CD4-positive, alpha-beta T cell treated with Interleukin-12 subunit alpha and Interleukin-12 subunit beta, for 1 hour (primary cell): ENCODE measurements at places on chromosomes 1 and 21.

- no peak for DNase-seq
Measured at GRCh38 chr1:205970486-205970885, 27.2 kb upstream of the SLC26A9 start.

- DNase-seq, result no peak
Measured at GRCh38 chr21:20852866-20853265, 145.3 kb upstream of the NCAM2 start.

DNA sequence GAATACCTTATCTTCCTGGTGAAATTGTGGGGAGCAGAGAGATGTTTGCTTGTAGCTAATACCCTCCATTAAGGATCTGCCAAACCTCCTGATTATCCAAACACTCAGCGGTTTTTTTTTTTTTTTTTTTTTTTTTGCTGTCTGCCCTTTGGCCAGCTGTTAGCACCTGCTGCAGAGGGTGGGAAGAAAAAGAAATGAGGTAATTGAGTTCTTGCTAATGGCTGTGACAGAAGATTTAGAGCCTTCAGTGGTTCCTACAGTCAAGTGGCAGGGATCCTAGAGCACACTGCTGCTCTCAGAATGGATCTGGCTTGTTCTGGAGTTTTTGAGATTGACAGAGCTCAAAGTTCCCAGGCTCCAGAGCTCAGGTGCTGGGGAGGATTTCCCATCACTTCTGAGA lies 342.5 kb downstream of the DISC1 start:
- no peak for DNase-seq

- no peak for DNase-seq
Measured at GRCh38 chr1:166174108-166174507, 7.3 kb upstream of the FAM78B start.

DNA sequence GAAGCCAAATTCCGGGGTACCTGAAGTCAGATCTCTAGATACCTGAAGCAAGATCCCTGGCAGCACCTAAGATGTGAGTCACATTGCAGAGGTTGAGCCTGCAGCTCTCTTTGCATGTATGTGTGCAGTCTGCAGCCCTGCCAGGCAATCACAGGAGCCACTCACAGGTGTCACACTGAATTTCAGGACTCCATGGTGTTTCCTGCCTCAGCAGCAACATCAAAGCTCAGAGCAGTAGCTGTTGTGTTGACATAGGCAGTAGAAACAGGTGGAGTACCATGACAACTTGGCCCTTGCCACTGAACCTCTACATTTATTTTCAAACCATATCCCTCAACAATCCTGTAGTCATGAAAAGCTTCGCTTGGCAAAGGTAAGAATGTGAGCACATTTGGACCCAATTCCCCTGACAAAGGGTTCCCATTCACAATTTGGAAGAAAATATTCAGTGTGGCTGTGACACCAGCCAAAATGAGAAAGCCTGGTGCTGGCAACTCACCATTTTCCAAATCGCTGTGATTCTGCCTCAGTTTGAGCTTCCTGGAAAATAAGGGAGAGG lies 419.8 kb upstream of the NFIA start:
- no peak for DNase-seq

DNA sequence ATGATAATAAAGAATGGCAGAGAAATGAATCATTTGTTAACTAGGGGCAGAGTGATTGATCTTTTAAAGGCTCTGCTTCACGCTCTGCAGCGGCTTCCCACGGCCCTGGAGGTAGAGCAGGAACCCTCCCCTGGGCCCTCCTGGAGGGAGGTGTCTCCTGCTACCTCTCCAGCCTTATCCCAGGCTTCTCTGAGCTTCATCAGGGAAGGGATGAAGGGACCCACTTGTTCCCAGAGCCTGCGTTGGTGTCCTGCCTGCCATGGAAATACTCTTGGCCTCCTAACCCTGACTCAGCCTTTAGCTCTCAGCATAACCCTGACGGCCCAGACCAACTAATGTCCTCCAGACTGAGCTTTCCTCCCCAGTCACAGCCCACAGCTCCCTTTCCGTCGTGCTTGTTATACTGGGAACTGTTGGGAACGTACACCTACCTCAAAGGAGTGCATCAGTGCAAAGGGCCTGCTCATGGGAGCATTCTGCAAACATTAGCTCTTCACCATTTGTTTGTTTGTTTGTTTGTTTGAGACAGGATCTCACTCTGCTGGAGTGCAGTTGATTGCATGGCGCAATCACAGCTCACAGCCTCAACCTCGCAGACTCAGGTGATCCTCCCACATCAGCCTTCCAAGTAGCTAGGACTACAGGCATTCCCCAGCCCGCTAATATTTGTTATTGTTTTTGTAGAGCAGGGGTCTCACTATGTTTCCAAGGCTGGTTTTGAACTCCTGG lies 17.4 kb upstream of the HNRNPU start:
- no peak for DNase-seq

- no peak for DNase-seq
Measured at GRCh38 chr1:21537932-21538630, 28.9 kb downstream of the ALPL start.

- DNase-seq, result no peak
Measured at GRCh38 chr1:155177918-155178281, 4.3 kb downstream of the TRIM46 start.

GRCh38 chr1:245264226-245264625 lies 109.4 kb downstream of the KIF26B start:
- DNase-seq, result no peak

GRCh38 chr1:211876851-211877590 lies 46.5 kb upstream of the LPGAT1 start:
- no peak for DNase-seq

DNA sequence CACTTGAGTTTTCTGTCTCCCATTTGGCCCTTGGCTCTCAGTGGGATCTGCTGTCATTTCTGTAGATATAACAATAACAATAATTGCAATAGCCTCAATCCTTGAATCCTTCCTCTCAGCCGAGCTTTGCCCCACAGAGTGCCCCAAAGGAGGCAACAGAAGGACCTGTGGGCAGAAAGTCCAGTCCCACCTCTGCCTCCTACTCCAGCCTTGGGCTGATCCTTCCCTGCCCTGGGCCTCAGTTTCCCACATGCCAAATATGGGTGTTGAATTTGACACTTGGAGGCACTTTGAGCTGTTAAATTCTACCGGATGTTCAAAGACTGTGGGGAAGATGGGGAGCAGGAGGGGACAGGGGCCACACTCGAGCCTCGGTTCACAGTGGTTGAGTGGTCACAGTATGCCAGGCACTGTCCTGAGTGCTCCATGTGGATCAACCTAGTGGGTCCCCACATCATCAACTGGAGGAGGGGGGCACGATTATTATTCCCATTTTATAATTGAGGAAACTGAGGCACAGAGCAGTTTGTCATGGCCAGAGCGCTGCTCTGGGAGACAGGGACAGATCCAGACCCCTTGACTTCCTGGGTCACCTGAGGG lies 307.1 kb downstream of the MATN1 start:
- no peak for DNase-seq

DNA sequence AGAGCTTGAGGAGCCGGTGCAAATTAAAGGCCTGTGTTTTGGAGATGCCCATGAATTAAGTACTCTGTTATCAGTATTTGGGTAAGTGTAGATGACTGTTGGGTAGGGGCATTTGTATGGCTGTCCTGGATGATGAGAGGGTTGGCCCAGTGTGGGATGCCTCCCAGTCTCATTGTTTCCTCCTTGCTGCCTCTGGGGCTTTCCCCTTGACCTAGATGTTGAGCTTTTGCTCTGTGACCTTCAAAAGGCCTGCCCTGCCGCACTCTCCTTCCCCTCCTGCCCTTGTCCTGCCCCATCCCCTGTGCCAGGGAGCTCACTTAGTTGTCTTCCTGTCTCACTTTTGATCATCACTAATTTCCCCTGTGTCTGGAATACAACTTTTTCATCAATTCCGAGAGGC lies 10.0 kb downstream of the GALNT2 start:
- no peak for DNase-seq

DNA sequence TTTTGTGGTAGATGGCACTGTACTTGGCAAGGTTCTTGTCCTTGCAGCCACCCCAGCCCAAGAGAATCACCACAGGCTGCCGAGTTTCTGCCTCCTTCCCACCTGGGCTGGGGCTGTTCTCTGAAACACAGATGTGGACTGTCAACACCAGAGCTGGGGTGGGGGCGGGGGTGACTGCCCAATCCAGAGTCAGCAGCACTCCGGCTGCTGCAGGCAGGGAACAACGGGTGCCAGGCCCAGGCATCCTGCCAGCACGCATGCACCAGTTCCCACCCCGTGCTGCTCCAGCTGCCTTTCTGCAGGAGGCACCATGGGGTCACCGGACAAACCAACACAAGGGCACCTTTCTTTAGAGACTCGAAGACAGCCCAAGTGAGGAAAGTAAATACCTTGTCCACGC lies 14.1 kb downstream of the TMEM53 start:
- no peak for DNase-seq

GRCh38 chr1:171780583-171781175 lies 781 bp upstream of the METTL13 start:
- DNase-seq, result no peak

DNA sequence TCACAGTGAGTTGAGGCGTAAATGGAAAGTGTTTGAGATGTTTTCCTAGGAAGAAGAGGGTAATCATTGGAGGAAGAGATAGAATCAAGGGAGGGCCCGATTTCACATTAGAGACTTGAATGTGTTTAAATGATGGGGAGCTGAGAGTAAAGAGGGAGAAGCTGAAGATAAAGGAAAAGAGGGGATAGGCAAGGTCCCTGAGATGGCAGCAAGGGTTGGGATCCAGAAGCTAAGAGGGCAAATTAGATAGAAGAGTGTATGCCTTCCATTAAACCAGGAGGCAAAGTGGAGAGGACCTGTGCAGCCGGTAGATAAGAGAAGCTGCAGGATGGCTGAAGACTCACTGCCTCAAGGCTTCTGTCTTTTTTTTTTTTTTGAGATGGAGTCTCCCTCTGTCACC lies 21.6 kb upstream of the CSF1 start:
- DNase-seq, result no peak

DNA sequence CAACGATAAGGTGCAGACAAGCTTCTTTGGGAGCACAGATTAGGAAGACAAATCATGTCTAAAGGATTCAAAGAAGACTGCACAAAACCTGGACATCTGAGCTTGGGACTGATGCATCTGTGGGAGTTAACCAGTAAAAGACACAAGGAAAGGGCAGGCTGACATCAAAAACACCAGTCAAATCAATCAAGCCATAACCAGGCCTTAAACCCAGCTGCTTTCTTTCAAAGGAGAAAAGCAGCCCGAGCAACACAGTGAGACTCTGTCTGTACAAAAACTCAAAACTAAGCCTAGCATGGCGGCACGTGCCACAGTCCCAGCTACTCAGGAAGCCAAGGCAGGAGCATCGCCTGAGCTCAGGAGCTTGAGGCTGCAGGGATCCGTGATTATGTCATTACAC lies 411.6 kb downstream of the SMYD3 start:
- DNase-seq, result no peak

- no peak for DNase-seq
Measured at GRCh38 chr1:27554293-27554692, 49.7 kb downstream of the AHDC1 start.

DNA sequence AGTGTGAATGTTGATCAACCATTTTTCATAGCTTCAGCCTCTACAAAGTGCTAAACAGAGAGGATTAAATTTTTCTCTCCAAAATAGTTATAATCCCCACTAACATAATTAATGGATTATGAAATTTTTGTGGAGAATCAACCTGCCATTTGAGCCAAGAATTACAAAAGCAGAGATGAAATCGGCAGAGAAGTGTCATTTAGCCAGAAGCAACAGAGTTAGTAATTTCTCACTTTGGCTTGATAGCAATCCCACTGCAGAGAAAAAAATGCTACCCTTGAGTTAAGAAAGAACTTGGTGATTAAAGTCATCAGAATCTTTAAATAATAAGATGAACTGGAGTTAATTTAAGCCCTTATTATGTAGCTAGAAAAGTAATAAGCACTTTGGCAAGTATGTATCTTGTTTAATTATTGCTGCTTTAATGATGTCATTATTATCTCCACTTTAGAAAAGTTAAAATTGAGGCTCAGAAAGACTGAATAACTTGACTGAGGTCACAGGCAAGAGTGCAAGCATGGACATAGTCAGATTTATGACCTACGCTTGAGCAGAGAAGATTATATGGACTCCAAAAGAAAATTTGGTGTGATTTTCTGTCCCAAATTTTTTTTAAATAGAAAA lies 37.3 kb downstream of the RGS4 start:
- no peak for DNase-seq

DNA sequence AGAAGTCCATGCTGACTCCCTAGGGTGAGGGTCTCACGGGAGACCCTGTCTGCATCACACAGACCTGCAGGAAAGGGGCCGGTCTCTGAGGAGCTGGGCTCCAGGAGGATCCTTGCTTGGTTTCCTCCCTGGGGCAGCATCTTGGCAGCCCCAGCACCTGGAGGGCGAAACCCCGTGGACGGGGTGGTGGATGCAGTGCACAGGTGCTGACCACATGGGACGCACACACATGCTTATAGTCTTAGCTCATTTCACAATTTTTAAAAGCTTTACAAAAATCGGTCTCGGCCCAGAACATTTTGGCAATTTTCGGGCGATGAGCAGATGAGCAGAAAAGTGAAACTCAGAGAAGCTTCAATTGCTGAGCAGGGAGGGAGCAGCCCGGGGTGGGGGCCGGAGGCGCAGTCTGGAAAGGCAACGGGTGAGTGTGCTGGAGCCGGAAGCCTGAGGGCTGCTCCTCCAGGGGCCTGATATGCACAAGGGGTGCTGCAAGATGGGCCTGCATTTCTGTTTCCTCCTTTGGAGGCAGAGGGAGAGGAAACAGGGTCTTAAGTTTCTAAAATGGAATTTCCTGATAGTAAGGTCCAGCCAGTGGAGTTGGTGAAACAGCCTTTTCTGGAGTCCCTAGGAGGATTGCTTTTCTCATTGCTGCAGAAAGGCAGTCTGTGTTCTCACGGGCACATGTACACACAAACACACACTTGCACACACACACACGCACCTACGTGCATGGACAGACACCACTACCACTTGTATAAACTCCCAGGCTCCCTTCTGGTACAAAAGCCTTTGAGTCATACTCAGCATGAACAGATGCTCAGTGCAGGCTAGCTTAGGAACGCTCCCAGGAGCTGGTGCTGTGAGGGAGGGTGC lies 60.6 kb downstream of the SCCPDH start:
- no peak for DNase-seq

DNA sequence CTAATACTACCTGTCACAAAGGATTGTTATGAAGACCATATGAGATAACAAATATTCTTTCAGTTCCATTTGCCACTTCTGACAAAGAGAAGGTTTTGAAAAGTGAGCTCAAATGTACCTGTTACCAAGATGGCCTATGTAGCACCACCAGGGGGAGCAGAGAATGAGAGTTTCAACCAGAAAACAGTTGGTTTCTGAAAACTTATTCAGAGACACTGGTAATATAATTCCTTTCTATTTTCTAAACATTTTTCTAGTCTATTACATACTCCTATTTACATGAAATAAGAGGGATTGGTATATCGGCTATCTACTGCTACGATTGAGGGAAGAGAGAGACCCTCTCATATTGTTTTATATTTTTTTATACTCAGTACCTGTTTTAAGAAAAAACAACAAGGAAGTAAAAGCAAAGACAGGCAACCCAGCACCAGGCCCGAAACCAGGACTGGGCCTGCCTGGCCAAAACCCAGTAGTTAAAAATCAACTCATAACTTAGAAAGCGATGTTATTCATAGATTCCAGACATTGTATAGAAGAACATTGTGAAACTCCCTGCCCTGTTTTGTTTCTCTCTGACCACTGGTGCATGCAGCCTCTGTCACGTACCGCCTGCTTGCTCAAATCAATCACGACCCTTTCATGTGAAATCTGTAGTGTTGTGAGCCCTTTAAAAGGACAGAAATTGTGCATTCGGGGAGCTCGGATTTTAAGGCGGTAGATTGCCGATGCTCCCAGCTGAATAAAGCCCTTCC lies 48.3 kb downstream of the IL23R start:
- DNase-seq, result peak; percentile 53

- DNase-seq, result no peak
Measured at GRCh38 chr1:244861683-244862082, 2.7 kb downstream of the HNRNPU start.

GRCh38 chr1:76577525-76578185 lies 289.6 kb upstream of the ST6GALNAC5 start:
- DNase-seq, result no peak
